ENCODE measurements at places on chromosomes 3 and 15.

GRCh38 chr3:53842436-53843194, 3.6 kb downstream of the CHDH start:
- no peak for DNase-seq

- DNase-seq = no peak
Measured at GRCh38 chr3:127296959-127297358, 9.1 kb upstream of the PRR20G start.

DNA sequence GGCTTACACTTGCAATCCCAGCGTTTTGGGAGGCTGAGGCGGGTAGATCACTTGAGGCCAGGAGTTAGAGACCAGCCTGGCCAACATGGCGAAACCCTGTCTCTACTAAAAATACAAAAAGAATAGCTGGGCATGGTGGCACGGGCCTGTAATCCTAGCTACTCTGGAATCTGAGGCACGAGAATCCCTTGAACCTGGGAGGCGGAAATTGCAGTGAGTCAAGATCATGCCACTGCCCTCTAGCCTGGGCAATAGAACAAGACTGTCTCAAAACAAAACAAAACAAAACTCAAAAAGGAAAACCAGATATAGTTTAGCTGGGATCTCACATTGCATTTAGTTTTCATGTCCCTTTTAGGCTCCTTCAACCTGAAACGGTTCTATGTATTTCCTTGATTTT, 2.9 kb upstream of the USP50 start:
- no peak for DNase-seq

DNA sequence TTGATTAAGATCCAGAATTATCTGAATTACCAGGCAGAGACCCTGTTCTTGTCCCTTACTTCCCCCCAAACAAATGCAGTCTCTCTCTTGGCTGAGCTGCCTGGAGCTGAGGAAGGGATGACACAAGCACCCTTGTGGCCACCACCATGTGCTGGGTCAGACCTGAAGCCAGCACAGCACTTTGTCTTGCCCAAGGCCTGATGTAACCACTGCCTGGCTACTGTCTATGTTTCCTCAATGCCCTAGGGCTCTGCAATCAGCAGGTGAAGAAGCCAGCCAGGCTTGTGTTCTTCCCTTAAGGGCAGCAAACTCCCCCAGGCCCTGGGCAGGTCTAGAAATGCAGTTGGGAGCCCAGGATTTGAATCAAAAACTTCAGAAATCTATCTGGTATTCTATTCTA, 15.8 kb upstream of the CASR start:
- DNase-seq = no peak

GRCh38 chr15:49863431-49864224, 242.8 kb downstream of the DTWD1 start:
- DNase-seq = no peak

DNA sequence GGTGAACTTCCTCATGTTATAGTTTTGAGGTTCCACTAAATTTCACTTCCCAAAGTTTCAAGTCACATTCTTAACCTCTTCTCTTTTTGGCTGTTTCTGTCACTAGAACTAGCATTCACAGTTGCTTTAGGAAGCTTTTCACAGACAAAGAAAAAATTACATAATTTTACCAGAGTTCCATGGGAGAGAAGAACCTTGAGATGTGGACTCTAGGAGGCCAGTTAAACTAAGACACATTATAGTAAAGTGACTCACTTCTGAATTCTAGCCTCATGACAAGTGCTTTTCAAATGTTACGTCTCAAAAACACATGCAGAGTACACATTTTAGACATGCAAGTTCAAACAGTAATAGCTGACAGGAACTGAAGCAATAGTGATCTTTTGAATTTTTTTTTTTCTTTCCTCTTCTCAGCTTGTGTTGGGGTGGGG, 39.9 kb upstream of the LRTM1 start:
- DNase-seq = no peak

DNA sequence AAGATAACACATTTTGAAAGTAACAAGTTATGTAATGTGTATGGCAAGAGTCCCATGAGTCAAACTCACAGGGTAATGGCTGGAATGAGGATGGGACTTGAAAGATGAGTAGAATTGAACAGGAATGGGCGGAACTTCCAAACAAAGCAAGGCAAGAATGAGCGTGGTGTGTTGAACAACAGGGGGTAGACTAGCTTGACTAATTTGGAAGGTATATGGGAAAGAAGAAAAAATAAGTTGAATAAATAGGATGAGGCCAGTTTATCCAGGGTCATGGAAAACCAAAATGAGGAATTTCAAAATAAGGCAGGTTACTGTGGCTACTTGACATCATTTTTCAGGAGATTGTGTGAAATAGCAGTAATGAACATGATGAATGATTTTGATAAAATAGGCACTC, 2.5 kb upstream of the DPH6 start:
- no peak for DNase-seq

- DNase-seq = no peak
Measured at GRCh38 chr3:128803307-128803706, 76.1 kb upstream of the ACAD9 start.

GRCh38 chr3:9111866-9112265, 137.6 kb downstream of the SRGAP3 start:
- DNase-seq = no peak

Data from activated CD4-positive, alpha-beta T cell treated with anti-CD3 and anti-CD28 coated beads for 1 hour (primary cell).